ENCODE measurements at places on chromosomes 7 and 10.

GRCh38 chr7:29370531-29371314 lies 176.1 kb downstream of the CHN2 start:
- no peak for DNase-seq

DNA sequence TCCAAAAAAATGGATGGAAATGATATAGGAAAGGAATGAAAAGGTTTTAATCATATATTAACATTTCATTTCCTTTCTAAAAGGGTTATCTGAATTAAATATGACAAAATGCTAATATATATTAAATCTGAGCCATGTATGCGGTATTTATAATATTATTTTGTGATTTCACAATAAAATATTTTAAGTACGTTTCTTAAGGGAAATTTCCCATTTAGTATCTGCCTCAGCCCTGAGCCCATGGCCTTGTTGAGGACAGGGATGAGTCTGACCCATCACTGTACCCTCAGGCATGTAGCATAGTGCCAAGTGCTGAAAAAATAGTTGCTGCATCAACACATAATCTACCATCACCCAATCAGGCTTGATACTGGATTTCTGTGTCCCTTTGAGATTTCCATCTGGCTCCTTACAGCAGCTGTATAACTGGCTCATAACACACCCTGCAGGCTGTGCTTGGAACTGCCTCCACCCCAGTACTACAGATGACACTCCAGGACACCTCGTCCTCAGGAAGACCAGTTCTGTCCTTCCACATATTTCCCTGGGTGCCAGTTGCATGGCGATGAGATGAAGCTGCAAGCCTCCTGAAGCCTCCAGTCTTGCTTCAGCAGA lies 59.4 kb upstream of the ASAH2 start:
- DNase-seq: peak; percentile 55

GRCh38 chr7:143965280-143965679 lies 10.6 kb downstream of the OR2F1 start:
- DNase-seq: no peak

- DNase-seq: no peak
Measured at GRCh38 chr7:25517906-25518305, 289.6 kb upstream of the NPVF start.

GRCh38 chr7:50393076-50393475 lies 57.1 kb downstream of the FIGNL1 start:
- DNase-seq: no peak

- DNase-seq: no peak
Measured at GRCh38 chr10:30027057-30028005, 32.1 kb downstream of the JCAD start.

DNA sequence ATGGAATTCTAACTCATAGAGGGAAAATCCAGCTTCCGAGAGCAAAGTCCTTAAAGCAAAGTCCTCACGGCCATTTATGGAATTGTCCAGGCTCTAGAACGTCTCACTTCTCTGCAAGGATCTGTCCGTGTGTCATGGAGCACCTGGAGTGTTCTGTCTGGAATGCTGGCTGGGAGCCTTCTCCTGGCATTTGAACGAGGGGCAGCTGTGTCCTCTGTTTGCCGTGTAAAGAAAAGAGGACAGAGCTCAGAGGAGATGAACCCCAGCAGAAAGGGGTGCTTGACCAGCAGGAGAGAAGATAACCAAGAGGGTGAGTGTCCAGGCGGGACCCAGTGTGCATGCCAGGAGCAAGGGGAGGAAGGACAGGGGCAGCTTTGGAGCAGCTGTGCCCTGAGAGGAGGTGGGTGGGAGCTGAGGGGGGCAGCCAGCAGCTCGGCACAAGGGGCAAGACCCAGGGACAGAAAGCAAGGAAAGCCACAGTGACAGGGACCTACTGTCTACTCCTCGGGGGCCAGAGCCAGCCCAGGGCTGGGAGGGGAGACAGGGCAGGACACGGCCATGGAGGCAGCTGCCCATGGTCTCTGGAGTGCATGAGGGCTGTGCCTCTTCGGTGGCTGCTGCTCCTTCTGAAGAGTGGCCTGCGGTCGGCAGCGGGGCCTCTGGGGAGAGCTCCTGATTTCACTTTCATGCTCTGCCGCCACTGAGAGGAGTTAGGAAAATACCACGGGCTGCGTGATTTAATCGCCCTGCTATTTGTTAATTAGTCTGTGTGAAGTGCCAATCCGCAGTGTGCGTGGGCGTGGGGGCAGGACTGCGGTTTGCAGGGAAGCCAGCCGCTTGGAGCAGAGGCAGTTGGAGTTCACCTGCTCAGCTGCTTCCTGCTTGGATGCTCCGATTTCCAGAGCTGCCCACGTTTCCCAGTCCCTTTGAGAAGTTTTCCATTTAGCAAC lies 149.3 kb upstream of the SHH start:
- DNase-seq: no peak

DNA sequence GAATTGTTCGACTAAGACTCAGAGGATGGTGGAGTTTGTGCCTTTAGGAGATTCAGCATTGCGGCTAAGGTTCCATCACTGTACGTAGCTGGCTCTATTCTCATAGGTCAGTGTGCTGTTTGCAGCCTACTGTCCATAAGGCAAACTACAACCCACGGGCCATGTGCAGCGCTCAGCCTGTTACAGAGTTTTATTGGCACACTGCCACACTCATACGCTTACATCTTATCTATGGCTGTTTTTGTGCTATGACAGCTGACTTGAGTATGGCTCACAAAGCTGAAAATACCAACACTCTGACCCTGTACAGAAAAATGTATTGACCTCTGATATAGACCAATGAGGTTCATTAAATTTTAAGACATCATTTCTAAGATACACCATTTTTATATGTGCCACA lies 114.5 kb downstream of the ARID5B start:
- DNase-seq: no peak

DNA sequence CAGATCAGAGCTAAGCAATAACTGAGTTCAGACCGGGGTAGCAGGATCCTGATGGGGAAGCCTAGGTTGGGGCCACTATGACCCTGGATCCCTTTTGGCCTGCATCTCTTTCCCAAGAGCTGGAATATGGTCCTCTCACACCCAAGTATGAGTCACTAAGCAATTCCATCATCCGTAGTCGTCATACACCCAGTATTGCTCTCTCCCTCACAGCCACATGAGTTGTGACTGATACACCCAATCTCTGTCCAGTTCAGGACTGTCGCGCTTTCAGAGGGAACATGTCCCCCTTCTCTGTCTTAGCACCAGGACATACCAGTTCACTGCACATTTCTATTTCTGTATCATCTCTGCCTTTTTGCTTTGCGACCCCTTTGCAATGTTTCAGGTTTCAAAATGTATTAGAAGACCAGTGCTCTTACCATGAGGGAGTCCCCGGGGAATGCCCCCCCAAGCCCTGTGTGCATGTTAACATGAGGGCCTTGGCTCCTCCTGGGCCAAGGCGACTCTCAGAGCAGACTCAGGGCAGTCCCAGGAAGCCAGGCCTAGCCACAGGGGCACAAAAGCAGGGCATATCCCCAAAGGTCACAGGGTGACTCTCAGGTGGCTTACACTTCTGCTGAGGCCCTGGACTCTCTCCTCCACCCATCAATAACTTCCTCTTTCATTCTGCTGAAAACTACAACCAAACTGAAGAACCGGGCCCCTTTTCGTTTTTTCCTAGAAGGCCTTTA lies 75.3 kb upstream of the SAMD8 start:
- DNase-seq: peak; percentile 57

Measured in ELR (cell line).